Right renal cortex interstitium (tissue), 3 donors: ENCODE measurements at places on chromosomes 13 and 19. TPM values are rescaled to one million over a fixed set of nuclear protein-coding genes. Genes with fewer than 3 reads are reported as not detected.

Gene HOOK2
- 34.5 TPM for polyA plus RNA-seq

Gene ONECUT3
- not detected for polyA plus RNA-seq

Gene CCL25
- 0.24 TPM for polyA plus RNA-seq

Gene ZNF611
- 16.5 TPM for polyA plus RNA-seq

Gene ZNF324
- polyA plus RNA-seq = 9.0 TPM

Gene TMEM145
- polyA plus RNA-seq = 0.61 TPM

Gene MUC16
- polyA plus RNA-seq = 0.14 TPM

Gene IFI30
- polyA plus RNA-seq = 19.8 TPM

Gene IRGC
- polyA plus RNA-seq = not detected

Gene ELAVL3
- 0.04 TPM for polyA plus RNA-seq

Gene PCDH20
- polyA plus RNA-seq = 7.9 TPM

Gene RXFP2
- 0.57 TPM for polyA plus RNA-seq

Gene CYP4F11
- polyA plus RNA-seq = not detected
